Body of pancreas (tissue), 4 donors: ENCODE measurements at places on chromosomes 2 and 18. TPM values are rescaled to one million over a fixed set of nuclear protein-coding genes. Genes with fewer than 3 reads are reported as not detected.

Gene PRSS56
- total RNA-seq = not detected

Gene TP53I3
- total RNA-seq = 18.5 TPM

Gene SLC38A11
- 2.9 TPM for total RNA-seq

Gene SIGLEC15
- total RNA-seq = 0.26 TPM

Gene TDRD15
- 0.33 TPM for total RNA-seq

Gene POTEF
- total RNA-seq = not detected

Gene REG3G
- total RNA-seq = 171 TPM

Gene CABYR
- total RNA-seq = not detected

Gene POTEJ
- total RNA-seq = not detected

Gene EVX2
- total RNA-seq = not detected

Gene AQP12A
- 29.6 TPM for total RNA-seq

Gene KLHL29
- total RNA-seq = 4.0 TPM

Gene CXCR2
- total RNA-seq = not detected

Gene TUBA4B
- not detected for total RNA-seq

Gene VWC2L
- total RNA-seq = not detected

Gene KCNJ3
- 0.33 TPM for total RNA-seq

Gene ACVR1C
- total RNA-seq = 6.6 TPM

Gene ZFAND2B
- total RNA-seq = 43.3 TPM

Gene KCNF1
- total RNA-seq = 5.3 TPM

Gene ZAP70
- total RNA-seq = 4.0 TPM

Gene SNTG2
- 18.7 TPM for total RNA-seq

Gene FAP
- 2.3 TPM for total RNA-seq

Gene HOXD12
- not detected for total RNA-seq

Gene ASB18
- total RNA-seq = not detected

Gene ERMN
- not detected for total RNA-seq

Gene AOX1
- total RNA-seq = 75.0 TPM

Gene TBC1D8
- total RNA-seq = 111 TPM

Gene GPR155
- 8.6 TPM for total RNA-seq

Gene CEBPZ
- 20.8 TPM for total RNA-seq

Gene TRIM43
- total RNA-seq = not detected

Gene TANC1
- total RNA-seq = 23.1 TPM

Gene LINC00305
- not detected for total RNA-seq
